ENCODE measurements at places on chromosomes 16 and 17.

DNA sequence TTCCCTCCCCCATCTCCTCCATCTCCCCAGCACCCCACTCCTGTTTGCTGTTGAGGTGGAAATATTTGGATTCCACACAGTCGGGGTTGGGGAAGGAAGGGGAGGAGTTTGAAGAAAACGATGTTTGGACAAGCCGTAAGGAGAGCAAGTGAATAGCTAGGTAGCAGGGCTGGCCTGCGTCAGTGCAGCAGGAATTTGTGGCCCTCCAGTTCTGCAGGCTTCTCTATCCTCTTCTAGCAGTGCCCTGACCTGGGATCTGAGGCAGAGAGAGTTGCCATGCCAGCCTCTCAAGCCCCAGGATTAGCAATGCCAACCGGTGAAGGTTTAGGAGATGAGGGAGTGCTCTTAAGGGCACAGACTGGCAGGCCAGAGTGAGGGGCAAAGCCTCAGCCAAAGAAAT lies 12.5 kb downstream of the TLCD2 start:
- H3K27ac ChIP-seq, result no peak overlapping the region
- H3K4me1 ChIP-seq, result no peaks in the 10 kb centered on the region
- H3K4me3 ChIP-seq, result no peak overlapping the region
- H3K36me3 ChIP-seq, result no peaks in the 10 kb centered on the region

GRCh38 chr17:27565874-27566670 lies 64.9 kb upstream of the LGALS9 start:
- no peak overlapping the region for H3K4me3 ChIP-seq
- no peak for DNase-seq
- 0 out of 2 replicates have a peak, but pooled peaks cover 4% of the 10 kb centered on the region for H3K36me3 ChIP-seq
- H3K4me1 ChIP-seq, result 0 out of 2 replicates have a peak, but pooled peaks cover 2% of the 10 kb centered on the region

DNA sequence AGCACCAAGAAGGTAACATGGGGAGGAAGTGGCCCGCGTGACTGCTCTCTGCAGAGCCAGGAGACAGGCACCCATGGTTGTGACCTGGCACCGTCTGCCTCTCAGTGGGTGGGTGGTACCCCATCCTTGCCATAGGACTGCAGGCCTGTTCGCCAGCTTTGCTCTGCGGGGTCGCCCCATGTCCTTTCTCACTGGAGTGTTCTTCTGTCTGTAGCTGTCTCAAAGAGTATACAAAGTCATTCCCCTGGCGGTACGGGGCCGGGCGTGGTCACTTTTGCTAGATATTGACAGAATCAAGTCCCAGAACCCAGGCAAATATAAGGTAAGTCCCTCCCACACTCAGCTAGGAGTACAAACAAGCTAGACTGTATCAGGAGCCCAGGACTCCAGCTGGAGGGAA lies 6.0 kb downstream of the TBC1D26 start:
- no peak overlapping the region for H3K4me3 ChIP-seq
- no peaks in the 10 kb centered on the region for H3K27me3 ChIP-seq
- H3K27ac ChIP-seq, result no peak overlapping the region

GRCh38 chr17:321386-321941 lies 31.1 kb downstream of the RPH3AL start:
- DNase-seq, result no peak
- no peak overlapping the region for H3K4me3 ChIP-seq
- H3K36me3 ChIP-seq, result no peaks in the 10 kb centered on the region

DNA sequence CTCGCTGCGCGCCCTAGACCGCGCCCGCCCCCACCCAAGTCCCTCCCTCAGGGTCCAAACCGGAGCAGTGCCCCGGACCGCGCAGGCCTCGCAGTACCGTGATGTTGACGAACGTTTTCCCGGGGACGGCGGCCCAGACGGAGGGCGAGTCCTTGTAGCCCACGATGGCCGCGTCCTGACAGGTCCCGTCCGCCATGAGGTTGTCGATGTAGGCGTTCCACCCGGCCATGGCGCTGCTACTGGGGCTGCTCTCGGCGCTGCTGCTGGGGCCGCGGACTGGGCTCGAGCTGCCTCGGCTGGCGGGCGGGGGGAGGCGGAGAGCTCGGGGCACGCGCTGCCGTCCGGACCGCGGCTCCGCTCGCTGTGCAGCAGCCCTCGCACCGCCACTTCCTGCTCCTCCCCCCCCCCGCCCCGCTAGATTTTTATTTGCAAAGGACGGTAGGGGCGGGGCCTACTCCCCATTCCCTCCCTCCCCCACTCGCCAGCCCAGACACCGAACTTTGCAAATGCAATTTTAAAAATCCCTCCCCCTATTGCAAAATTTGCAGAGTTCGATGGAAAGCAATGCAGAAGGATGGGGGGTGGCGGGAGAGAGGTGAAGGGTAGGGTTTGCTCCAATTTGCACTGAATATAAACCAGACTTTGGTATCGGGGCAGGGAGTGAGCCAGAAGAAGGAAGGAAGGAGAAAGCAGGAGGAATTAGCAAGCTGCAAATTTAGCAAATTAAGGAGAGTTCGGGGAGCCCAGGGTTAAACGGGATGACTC lies at the start of gene PFN1:
Gene PFN1 (minus strand): TSS at position 365 of the 765 bp plus-strand sequence. CDS start 136 bp downstream, at position 229.
- DNase-seq, result peak; percentile 74
- no peaks in the 10 kb centered on the region for H3K27me3 ChIP-seq
- H3K4me1 ChIP-seq, result peaks cover 9% of the 10 kb centered on the region
- H3K4me3 ChIP-seq, result peak within 1 kb of the TSS; percentile 87

DNA sequence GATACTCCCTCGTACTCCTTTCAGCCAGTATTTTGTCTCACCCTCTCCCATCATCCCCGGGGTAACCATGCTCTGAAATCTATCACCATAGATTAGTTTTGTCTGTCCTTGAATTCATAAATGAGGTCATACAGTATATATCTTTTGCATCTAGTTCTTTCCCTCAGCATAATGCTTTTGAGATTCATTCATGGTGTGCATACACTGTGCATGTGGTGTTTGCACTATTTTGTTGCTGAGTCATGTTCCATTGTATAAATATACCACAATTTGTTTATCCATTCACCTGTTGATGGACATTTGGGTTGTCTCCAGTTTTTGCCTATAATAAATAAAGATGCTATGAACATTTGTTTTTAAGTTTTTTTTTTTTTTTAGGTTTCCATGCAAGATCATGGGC lies 34.2 kb upstream of the NLRP1 start:
- no peak overlapping the region for H3K4me3 ChIP-seq
- no peaks in the 10 kb centered on the region for H3K4me1 ChIP-seq
- DNase-seq, result no peak
- H3K27ac ChIP-seq, result no peak overlapping the region
- H3K36me3 ChIP-seq, result no peaks in the 10 kb centered on the region
- no peaks in the 10 kb centered on the region for H3K27me3 ChIP-seq

GRCh38 chr16:69132424-69133252 lies at the start of the genes CHTF8 and UTP4:
Gene CHTF8 (minus strand): TSS chr16:69132588. CDS start chr16:69121458, 11,130 bp downstream.
Gene UTP4 (plus strand): TSS chr16:69132649. CDS start chr16:69133460, 811 bp downstream.
- peaks cover 10% of the 10 kb centered on the region for H3K4me1 ChIP-seq
- H3K36me3 ChIP-seq, result peaks cover 15% of the 10 kb centered on the region
- peak within 1 kb of the TSS; percentile 94 for H3K27ac ChIP-seq
- peak within 1 kb of the TSS; percentile 92 for H3K4me3 ChIP-seq

DNA sequence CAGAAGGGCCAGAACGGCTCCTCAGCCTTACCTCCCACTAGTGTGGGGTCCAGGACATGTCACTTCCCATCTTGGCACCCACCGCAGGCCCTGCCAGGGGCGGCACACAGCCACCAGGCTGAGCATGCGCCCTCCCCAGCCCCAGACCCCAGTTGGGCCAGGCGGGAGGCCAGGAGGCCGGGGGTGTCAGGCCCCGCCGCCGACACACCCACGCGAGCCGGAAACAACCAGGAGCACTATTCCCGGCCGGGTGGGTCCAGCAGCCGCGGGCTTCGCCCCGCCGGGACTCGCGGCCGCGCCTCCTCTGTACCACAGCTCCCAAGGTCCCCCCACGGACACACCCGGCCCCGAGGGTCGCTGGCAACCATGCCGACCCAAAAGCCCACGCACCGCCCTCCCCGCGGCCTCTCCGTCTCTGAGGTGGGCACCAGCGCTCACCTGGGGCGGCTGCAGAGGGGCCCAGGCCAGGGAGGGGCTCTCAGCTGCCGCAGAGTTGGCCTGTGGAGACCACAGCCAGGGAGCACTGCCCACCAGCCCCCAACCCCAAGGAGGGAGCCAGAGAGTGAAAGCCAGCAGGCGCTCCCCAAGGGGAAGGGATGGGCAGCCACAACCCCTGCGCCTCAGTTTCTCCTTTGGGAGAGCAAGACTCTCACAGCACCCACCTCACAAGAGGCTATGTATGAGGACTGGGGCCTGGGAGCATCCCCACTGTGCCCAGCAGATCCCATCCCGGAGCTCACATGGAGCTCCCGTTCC lies 18.0 kb downstream of the B9D1 start:
- H3K27me3 ChIP-seq, result no peaks in the 10 kb centered on the region
- H3K4me1 ChIP-seq, result no peaks in the 10 kb centered on the region
- DNase-seq, result no peak
- H3K4me3 ChIP-seq, result no peak overlapping the region
- peaks cover 3% of the 10 kb centered on the region for H3K36me3 ChIP-seq

DNA sequence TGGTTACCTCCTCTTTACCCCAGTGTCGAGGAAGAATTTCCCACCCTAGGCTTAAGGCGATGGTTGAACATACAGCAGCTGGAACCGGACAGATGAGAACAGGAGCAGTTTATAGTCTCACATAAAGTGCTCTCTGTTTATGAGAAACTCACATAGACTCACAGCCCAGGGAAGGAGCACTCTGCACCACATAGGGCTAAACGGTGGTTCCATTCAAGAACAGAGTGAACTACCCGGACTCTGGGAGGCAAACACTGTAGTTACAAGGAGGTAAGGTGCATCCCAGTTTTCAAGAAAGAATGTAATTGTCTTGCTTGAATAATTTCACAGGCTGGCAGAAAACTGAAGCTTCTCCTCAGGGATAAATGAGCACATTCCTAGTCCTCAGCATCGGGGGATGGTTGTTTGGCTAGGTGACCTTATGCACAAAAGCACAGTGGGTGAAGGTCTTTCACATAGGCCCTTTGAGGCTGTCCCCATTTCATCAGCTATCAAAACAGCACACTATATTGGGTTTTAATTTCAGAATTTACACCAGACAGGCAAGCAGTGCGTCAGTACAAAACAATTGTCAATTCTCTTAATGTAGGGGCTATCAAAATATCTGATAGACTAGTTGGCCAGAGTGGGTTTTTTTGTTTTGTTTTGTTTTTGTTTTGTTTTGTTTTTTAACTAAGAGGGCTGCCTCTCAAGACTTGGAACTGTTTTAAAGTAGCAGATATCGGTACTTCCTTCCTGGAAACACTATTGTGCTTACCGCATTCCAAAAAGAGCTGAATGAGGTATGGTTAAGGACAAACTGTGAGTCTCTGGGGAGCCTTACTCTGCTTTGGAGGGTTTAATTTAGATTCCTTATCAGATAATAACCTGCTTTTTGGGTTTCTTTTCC lies 918.1 kb upstream of the CDH8 start:
- H3K27ac ChIP-seq, result peak overlapping the region; percentile 23
- H3K27me3 ChIP-seq, result no peaks in the 10 kb centered on the region
- no peak for DNase-seq
- H3K4me1 ChIP-seq, result peaks cover 14% of the 10 kb centered on the region
- 0 out of 2 replicates have a peak overlapping the region, but pooled peaks have one; percentile 16 for H3K4me3 ChIP-seq
- H3K36me3 ChIP-seq, result no peaks in the 10 kb centered on the region

DNA sequence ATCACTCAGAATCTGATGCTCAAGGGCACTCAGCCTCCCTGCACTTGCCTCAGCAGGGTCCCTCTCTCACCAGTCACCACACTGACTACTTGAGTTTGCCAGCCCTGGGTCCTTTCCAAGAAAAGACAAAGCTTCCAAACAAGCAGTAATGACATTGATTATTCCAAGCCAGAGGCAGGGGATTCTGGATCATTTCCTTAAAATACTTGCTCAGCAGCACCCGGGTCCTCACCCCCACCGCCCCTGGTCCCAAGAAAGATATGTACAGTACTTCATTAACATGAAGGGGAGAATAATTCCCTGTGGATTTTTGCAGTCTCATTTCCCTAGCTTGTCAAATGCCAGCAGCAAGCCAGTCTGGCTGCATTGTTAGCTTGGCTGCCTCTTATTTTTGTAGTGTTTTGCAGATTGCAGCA lies 83.2 kb upstream of the GNAO1 start:
- no peaks in the 10 kb centered on the region for H3K27me3 ChIP-seq
- no peaks in the 10 kb centered on the region for H3K36me3 ChIP-seq
- H3K4me1 ChIP-seq, result peaks cover 2% of the 10 kb centered on the region

- H3K4me1 ChIP-seq, result no peaks in the 10 kb centered on the region
- no peaks in the 10 kb centered on the region for H3K36me3 ChIP-seq
- H3K4me3 ChIP-seq, result no peak overlapping the region
- DNase-seq, result no peak
These were observed 6.3 kb upstream of the CBX4 start for GRCh38 chr17:79845601-79845949.

DNA sequence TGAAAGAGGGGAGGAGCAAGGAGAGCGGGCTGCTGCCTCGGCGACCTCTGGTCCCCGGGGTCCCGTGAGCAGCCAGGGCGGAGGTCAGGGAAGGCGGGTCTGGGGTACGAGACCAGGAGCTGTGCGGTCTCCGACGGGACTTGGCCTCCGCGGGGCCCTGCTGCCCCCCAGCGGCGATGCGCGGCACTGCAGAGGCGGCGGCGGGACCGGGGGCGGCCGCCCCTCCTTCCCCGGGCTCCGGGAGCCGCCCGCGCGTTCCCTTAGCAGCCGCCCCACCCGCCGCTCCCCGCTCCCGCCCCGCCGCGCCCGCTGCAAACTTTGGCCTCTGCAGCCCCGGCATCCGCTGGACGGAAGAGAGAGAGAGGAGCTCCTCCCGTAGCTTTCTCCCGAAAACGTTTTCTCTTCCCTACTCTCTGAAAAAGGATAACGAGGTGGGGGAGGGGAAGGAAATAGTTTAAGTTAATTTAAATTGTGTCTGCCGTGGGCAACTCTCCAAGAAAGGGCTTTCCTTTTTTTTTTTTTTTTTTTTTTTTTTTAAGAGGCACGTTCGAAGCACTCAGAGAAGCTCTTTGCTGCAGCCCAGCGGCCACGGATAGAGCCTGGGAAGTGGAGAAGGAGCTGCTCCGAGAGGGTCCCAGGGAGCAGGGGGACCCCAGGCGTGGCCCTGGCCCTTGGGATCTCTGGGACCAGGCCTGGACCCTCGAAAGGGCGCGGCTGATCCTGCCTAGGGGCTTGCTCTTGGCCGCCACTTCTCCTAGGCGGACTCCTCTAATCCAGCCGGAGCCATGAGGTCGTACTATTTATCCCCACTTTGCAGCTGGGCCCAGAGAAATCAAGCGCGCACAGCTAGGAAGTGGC lies 43.2 kb downstream of the C16orf82 start:
- peak; percentile 99 for DNase-seq
- H3K27me3 ChIP-seq, result no peaks in the 10 kb centered on the region
- H3K4me1 ChIP-seq, result peaks cover 6% of the 10 kb centered on the region
- H3K27ac ChIP-seq, result no peak overlapping the region
- H3K4me3 ChIP-seq, result peak overlapping the region; percentile 36

DNA sequence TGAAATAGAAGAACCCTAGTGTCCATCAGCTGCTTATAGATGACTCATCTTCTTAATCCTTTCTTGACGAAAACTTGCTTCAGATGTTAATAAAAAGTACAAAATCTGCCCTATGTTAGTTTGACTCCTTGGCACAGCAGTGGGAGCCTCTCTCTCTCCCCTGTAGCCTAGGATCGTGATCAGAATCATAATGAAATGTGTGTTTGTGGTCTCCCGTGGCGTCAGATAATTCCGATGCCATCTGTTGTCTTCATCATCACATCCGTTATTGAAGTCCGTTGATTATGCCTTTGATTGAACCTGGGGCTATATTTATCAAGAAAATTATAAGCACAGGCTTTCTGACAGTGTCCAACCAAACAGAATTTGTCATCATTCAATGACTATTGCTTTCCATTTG lies 102.5 kb downstream of the BMERB1 start:
- H3K4me1 ChIP-seq, result no peaks in the 10 kb centered on the region
- H3K27ac ChIP-seq, result no peak overlapping the region
- H3K27me3 ChIP-seq, result no peaks in the 10 kb centered on the region
- DNase-seq, result no peak
- H3K4me3 ChIP-seq, result no peak overlapping the region

Measured in H1 (cell line).